Activated gamma-delta T cell (primary cell): ENCODE measurements at places on chromosomes 13 and 19.
A peak's percentile ranks its signal among the peaks of the same experiment; 100 is the strongest.

DNA sequence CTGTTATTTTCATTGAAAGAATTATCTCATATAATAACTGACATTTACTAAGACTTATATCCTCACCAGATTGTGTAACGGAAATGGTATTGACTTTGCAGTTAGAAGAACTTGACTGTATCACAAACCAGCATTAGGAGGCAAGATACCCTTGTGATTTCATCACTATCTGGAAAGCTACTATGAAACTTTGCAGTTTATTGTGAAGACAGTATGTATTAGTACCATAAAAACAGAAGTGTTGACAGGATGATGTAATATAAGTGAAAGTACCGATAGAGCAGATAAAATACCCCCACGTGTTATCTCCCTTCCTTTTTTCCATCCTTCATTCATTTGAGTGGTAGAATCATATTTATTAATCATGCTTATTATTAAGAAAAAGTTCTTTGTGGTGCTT lies 365.7 kb upstream of the KLHL1 start:
- DNase-seq = no peak

- DNase-seq = no peak
These were observed 58.3 kb upstream of the MED4 start for GRCh38 chr13:48153186-48153585.

DNA sequence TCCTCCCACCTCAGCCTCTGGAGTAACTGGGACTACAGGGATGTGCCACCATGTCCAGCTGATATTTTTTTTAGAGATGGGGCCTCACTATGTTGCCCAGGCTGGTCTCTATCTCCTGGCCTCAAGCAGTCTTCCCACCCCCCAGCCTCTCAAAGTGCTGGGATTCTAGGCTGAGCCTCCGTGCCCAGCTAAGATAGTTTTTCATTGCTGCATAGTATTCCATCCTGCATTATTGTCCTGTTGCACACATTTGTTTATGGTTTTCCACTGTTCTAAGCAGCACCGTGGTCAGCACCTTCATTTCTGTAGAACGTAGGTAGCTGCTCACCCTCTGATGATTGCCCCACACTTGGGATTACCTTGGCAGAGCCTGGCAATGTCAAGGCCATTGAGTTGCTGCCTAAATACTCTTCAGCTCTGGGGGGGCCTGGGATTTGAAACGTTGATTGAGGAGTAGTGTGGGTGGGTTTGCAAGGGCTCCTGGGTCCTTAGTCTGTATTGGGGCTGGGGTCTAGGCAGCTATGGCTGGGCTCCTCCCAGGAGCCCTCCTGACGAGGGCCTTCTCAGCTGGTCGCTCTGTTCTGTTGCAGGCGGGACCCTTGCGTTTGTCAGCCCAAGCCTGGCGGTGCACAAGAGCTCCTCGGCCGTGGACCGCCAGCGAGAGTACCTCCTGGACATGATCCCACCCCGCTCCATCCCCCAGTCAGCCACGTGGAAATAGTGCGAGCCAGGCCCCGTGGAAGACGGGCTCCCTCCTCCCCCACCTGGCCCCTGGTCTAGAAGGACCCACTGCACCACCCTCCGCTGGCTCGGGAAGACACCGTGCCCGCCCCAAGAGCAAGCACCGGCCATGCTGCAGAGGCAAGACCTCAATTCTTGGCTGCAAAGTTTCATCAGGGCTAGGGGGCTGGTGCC lies 10.3 kb downstream of the TSSK6 start:
- DNase-seq = no peak

DNA sequence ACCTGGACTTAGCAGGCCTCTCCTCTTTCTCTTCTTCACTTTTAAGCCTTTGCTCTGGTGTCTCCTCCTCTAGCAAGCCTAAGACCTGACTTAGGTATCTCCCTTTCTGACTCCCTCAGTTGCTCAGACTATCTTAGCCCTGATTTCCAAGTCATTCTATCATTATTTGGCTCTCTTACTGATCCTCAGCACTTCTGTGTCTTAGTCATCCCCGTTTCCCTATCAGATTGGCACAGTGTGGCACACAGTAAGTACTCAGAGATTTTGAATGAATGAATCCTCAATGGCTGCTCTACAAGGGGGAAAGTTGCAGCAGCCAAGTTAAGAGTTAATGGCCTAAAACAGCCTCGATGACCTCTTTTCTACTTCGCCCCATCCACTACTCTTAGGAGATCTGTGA lies 8.2 kb downstream of the KCTD12 start:
- no peak for DNase-seq

- no peak for DNase-seq
These were observed 4.4 kb downstream of the CRTC1 start for GRCh38 chr19:18687740-18688465.

DNA sequence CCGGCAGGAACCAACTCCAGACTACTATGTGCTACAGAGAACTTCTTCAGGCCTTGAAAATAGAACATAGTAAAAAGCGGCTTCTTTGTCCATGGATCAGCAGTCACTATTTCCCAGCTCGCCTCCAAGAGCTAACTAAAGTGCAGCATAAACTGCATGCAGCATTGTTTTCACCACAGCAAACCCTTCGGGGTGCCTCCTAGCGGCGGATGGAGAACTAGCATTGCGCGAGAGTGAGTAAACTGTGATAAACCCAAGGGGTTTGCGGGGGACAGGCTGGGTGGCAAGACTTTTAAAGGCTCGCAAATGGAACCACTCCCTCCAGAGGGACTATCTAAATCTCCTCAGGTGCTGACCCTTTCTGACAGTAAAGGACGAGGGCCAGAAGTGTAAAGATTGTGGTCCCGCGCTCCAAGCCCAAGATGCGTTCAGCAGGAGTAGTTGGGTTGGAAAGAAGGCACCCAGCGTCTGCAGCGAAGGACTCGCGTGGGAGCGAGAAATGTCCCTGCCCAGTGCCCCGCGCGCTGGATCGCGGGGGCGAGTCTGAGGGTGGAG lies 21.5 kb upstream of the SGCG start:
- DNase-seq = no peak

DNA sequence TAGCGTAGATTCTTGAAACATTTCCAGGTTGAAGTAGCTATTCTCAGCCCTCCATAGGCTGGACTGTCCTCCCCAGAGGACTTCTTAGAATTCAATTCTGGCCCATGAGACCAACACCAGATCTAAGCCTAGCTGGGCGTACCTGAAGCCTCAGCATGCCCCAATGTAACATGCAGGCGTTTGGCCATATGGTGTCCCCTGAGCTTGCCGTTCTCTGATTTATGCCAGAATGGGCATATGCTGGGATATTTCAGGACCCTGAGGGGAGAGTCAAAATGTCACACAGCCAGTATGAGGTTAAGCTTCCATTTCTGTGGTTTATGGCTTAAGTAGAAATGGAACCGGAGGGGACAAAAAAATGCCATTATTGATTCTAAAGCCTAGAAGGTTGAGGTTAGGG lies 317.7 kb upstream of the OBI1 start:
- no peak for DNase-seq

DNA sequence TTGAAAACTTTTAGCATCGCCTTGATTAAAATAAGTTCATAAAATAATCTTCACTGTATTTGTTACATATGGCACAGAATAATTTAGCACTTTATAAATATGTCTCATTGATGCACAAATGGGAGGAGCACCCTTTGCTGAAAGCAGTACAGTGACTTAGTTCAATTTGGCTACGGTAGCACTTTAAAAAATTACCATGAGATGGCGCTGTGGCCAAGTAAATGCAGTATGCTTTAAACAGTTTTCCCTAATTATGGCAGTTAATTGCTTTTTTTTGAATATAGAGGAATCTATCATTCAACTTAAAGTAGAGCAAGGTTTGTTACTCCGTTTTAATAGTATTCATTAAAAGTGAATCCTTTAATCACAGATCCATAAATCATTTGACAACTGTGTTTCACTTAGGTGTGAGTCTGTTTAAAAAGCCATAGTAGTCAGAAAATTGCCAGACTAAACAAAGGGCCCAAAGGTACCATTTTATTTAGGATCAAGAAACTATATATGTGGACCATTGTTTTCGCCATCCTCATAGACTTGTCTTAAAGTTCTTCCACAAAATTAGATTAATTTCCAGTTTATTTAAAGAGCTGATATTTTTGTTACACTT lies 34.7 kb upstream of the ESD start:
- DNase-seq = no peak

DNA sequence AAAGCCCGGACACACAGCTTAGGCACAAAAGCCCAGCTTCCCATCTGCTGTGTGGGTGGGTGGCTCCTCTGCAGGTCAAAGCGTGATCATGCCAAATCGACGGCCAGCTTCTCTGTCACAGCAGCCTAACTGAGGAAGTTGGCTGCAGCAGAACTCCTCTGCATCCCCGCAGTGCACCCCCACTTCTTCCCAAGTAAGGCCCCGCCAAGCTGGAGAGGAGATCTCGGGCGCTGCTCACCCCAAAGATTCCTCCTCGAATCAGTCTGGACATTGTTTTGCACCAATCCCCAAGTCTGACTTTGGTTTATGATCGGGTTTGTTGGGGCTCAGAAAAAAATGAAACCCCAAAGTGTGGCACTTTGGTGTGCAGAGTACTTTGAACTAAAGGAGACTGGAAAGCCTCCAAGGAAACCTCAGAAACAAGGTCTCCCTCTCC lies 19.7 kb upstream of the CPB2 start:
- no peak for DNase-seq

- DNase-seq = no peak
These were observed 146.5 kb downstream of the PCCA start for GRCh38 chr13:100235311-100235901.

- no peak for DNase-seq
These were observed 592.5 kb downstream of the KCTD12 start for GRCh38 chr13:76293751-76294150.

DNA sequence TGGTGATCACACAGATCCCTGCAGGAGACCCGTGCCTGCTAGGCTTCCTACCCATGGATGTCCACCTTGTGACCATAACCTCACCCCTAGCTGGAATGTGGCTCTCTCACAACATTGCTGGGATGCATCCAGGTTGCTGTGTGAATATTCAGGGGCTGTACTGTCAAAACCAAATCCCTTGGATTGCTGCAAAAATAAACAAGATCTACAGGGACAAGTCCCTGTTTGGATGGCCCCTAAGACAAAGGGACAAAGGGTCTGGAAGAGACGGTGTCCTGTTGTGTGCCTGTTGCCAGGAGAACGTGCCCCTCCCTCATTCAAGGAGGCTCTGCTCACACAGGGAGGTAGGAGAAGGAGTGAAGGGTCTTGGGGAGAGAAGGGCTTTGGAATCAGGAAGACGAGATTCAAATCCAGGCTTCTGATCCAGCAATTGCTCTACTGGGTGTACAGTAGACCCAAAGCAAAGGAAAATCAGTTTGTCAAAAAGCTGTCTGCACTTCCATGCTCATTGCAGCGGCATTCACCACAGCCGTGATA lies 89.2 kb upstream of the WASF3 start:
- DNase-seq = no peak

- DNase-seq = no peak
These were observed 191.8 kb downstream of the PCCA start for GRCh38 chr13:100280681-100281080.

- DNase-seq = no peak
These were observed 101.4 kb downstream of the UQCRFS1 start for GRCh38 chr19:29111576-29111975.

- DNase-seq = no peak
These were observed 342.7 kb downstream of the TBC1D4 start for GRCh38 chr13:75139291-75139690.

DNA sequence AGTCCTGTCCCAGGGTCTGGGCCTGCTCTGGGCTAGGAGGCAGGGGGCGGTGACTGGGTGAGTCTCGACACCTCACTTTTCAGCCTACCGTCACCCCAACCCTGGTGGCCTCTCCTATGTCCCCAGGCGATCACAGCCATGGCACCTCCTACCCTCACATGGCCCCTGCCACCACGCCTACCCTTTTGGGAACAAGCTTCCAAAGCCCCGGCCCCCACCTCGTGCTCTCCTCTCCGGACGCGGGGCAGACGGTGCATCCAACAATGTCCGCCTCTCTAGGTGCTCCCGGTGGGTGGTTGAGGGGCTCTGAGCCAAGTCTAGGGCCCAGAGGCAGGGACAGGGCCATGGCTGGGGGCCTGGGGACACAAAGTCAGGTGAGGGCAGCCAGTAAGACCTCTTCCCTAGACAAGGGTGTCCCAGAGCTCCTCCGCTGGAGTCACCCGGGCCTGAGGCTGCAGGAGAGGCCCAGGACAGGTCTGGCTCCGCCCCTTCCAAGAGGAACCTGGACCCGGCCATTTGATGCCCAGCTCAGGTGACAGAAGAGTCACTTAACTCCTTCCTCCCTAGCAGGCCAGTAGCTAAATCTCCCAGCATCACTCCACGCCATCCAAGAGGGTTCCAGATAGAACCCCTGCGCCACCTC lies at the start of gene SYNE4:
TSS of gene SYNE4 (minus strand) at position 478 of the 643 bp plus-strand sequence. CDS start at position 346, 132 bp downstream.
- DNase-seq = no peak

DNA sequence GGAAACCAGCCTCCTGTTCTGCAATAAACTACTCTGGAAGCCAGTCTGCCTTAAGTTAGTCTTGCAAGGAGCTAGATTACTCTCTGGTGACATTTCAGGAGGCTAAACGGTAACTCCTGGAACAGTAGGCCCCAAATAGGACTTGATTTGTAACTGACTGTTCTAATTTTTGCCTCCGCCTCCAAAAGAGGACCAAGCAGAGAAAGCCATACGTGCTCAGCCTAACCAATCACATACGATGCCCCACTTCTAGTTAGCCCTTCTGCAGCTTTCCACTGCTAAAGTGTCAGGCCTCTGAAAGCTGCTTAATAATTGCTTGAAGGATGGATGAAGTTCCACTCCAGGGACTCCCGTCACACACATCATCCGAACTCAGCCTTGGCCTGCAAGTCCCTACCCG lies 744 bp downstream of the ZNF805 start:
- DNase-seq = no peak

DNA sequence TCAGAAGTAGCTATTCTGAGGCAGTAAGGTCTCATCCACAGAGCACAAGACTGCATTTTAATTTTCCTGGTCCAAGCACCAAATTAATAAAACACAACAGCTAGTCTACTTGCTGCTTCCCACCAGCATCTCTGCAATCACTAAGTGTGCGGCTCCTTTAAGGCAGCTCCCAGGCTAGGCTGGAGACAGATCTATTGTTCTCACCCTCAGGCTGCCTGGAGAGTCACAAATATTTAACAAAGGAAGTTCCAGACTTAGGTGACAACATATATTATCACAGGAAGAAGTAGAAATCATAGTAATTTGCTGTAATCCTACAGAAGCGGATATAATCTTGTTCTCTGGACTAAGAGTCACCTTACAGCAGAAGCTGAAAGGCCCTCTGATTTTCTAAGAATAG lies 2.2 kb upstream of the EID2 start:
- DNase-seq = no peak

DNA sequence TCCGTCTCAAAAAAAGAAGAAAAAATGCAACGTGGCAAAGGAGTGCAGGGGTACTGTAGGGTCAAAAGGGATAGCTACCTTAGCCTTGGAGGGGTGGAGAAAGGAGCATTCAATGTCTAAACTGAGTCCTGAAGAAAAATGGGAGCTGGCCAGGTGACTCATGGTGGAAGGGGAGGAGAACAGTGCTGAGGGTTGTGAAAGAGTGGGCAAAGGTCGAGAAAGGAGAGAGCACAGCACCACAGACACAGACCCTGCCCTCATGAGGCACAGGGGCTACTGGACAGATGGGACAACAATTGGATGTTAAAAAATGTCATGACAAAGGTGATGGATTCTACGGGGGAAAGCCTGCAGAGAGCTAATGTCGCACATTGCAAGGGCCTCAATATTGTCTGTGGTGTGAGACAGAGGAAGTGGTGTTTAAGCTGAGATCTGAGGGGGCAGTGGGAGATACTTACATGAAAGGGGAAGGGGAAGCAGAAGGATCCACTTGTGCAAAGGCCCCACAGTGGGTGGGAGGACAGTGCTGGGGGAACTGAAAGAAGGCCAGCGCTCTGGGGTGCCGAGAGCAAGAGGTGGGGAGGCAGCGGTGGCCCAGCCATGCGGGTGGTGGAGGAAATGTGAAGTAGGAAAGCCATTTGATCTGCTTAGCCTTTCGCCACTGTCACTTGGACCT lies 42.9 kb upstream of the URAD start:
- DNase-seq = peak; percentile 6
